CD8-positive, alpha-beta memory T cell (primary cell): ENCODE measurements at places on chromosomes 2 and 18. TPM values are rescaled to one million over a fixed set of nuclear protein-coding genes. Genes with fewer than 3 reads are reported as not detected.

MAP3K19 gene
- not detected for total RNA-seq

CTLA4 gene
- total RNA-seq: 37.7 TPM

DAW1 gene
- total RNA-seq: not detected

ALLC gene
- not detected for total RNA-seq

DSG4 gene
- total RNA-seq: not detected

UCN gene
- 1.7 TPM for total RNA-seq

ANKRD23 gene
- 3.8 TPM for total RNA-seq

BIRC6 gene
- 72.5 TPM for total RNA-seq

SNORC gene
- 1.5 TPM for total RNA-seq

IL1R1 gene
- 3.7 TPM for total RNA-seq

RND3 gene
- total RNA-seq: not detected

WDR7 gene
- total RNA-seq: 20.5 TPM

FAM117B gene
- 5.9 TPM for total RNA-seq

HAT1 gene
- total RNA-seq: 88.7 TPM

SFT2D3 gene
- total RNA-seq: 4.6 TPM

DNA sequence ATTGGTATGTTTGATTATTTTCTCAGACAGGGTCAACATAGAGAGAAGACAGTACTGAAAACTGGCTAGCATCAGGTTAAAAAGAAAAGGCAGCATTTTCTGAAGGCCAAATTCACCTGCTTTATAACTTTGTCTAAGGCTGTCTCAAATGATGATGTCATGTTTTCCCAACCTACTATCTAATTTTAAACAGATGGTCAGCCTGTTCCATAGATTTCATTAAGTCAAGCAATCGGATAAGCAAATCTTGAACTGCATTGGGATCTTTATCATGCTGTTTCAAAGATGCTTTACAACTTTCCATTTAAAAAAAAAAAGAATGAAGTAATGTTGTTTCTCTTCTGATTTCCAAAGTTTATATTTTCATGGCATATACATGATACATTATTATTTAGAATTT, 56.3 kb upstream of the SPOPL start:
- no peak for DNase-seq

- no peak for DNase-seq
Observed at GRCh38 chr2:170843656-170844055, 27.0 kb downstream of the GAD1 start.

DNA sequence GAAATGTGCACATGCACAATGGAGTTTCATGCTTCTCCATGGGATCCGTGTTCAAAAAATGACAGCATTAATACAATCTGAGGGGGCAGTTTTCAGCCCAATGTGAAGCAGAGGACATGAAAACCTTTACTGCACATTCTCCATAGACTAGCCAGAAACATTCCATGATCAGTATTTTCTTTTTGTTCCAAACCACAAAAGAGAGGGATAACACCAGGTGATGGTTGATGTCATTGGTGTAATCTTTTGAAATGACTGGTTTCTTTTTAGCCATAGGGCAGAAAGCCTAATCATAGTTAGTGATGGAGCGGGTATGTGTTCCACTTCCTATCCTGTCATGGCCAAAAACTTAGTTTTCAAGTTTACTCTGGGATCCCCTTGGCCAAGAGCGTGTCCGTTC, 1.8 kb upstream of the KYNU start:
- DNase-seq: no peak

DNA sequence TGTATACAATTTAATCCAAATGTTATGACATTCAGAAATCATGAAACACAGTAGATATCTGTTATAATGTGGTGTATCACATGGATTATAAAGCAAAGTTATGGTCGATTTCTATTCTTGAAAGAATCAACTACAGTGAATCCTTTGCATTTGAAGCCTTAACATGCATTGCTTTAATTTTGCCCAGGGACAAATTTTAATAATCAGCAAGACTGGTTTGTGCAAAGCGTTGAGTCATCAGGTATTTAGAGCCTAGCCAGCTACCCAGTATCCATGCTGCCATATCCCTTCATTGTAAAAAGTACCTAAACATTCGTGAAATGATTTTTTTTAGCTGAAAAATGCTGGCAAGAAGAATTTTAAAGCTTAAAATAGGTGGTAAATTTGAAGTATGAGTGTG, 8.9 kb upstream of the SPDYA start:
- no peak for DNase-seq

DNA sequence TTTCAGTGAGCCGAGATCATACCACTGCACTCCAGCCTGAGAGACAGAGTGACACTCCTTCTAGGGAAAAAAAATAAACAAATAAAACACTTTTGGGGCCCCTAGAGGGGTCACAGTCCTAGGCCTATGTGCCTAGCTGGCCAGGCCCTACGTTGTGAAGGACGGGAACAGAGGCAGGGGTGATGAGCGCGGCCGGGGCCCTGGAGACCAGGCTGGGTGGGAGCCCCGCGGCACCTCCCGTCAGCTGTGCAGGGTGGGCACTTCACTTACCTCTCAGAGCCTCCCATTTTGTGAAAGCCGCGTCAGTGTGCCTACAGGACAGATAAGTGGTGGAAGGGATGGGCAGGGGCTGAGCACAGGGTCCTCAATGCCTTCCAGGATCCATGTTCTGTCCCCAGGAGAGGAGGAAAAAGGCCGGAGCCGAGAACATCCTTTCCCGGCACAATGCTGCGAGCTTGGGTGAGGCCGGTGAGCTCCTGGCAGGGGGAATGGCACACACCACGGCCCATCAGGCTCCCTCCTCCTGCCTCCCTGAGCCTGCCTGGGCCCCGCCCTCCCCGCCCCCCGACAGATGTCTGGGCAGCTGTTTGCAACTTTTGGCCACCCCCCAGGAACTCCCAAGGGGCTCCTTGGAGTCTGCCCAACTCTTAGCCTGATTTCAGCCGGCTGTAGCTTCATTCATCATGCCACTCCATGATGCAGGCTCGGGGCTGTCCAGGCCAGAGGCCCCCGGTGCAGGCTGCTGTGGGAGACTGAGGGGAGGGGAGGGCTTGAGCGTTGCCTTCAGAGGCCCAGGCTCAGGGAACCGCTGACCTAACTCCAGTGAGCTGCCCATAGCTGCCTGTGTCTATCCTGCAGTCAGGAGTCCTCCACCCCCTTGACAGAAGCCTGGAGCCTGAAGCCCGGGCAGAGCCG, 196.5 kb downstream of the TFCP2L1 start:
- DNase-seq: no peak

GRCh38 chr18:3758531-3758930, 308.6 kb downstream of the TGIF1 start:
- DNase-seq: no peak

DNA sequence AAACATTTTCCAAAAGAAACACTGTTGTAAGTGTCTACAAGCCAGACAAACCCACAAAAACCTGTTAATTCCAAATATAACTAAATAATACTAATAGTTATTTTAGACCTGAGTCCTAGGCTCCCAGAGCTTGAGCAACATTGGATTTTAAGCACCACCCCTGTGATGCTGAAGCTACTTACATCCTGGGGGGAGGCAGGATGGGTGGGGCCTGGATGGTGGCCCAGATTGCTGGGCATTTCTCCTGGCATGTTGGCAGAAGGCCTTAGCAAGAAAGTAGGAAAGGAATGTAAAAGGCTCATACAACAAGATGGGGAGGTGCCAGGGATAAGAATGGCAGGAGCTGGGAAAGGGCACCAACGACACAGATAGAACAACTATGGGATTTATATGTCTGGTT, 50.7 kb upstream of the OTX1 start:
- DNase-seq: no peak

- DNase-seq: no peak
Observed at GRCh38 chr2:124919296-124919695, 894.2 kb downstream of the CNTNAP5 start.

- no peak for DNase-seq
Observed at GRCh38 chr2:209236377-209236776, 187.5 kb upstream of the MAP2 start.

- DNase-seq: peak; percentile 77
Observed at GRCh38 chr18:48948112-48949049, 2.4 kb downstream of the SMAD7 start.

DNA sequence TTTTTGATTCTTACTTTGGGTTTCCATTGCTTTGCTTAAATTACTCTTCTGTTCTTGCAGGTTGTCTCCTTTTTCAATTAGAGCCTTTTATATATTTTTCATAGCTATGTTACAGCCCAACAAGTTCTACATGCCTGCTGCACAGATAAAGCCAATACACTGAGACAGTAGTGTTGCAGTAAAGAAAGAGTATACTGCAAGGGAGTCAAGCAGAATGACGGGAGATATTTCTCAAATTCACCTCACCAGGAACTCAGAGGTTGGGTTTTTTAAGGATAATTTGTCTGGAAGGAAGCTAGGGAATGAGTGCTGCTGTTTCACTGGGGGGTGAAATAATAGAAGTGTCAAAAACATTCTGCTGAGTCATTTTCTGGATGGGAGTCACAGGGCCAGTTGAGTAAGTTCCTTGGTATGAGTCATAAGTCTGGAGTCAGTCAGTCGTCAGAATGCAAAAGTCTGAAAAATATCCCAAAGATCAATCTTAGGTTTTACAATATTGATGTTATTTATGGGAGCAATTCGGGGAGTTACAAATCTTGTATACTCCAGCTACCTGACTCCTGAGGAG, 193.0 kb upstream of the RGPD4 start:
- DNase-seq: no peak

DNA sequence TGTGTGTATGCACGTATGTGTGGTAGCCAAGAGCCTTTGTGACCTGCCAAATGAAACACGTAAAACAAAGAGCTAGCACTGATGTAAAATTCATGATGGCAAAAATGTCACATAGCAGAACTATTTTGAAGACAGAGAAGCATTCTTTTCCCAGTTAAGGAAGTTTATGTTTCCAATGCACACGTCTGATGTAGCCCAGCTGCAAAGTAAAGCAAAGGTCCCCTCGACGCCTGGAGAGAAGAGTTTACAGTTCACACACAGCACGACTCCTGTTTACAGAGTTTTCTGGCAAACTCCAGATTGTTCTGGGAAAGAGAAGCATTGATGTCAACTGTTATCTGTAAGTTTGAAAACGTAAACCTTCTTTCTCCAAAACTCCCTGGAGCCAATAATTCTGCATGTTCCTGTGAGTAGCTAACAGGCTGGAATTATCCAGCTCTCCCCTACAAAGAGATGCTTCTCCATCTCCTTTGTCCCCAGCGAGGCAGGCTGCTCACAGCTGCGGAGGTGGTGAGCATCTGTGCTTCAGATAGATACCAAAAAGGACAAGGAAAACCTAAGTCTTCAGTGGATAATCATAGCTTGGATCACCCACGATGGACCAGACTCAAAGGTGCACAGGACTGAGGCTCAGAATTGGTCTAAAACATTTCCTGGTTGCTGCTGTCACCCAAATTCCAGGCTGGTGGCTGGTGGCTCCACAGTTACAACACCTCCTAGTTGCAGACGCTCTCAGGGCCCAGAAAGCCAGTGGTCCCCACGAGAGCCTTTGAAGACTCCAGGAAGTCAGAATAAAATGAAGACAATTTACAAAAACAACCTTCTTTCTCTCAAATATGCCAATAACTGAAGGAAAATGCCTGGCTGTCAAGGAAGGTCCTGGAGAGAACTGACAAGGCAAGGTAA, 87.4 kb downstream of the COL6A3 start:
- DNase-seq: no peak

DNA sequence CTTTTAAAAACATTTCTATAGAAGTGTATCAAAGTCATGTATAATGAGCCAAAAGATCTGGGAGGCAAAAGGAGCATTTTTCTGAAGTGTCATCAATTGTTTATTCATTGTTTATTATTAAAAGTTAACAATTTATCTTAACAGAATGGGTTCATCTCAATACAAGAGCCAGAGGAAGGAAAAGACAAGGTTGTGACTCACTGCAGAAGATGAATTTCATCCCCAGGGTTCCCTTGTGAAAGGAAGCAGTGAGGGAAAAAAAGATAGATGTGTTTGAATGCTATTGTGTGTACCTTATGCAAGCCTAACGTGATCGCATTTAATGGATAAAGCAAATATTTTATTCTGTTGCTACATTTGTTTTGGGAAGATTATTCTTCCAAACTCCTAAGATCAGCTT, 286.3 kb downstream of the PIEZO2 start:
- no peak for DNase-seq

GRCh38 chr2:15718103-15718943, 126.7 kb downstream of the DDX1 start:
- no peak for DNase-seq

DNA sequence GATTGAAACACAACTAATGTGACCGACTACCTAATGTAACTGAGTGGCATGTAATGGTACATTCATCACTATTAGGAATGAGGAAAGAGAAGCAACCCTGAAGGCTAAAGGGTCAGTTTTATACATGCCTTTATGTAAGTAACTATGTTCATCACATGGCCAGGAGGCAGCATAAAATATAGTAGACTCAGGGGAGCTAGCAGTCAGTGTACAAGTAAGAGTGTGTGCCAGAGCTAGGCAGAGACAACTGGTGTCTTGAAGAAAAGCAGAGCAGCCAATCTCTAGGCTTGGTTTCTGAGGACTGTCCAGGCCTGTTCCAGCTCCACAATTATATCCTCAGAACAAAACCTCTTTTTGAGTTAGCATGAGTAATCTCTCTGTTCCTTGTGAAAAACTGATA, 18.1 kb downstream of the SMAD2 start:
- DNase-seq: no peak

GRCh38 chr18:78666666-78667335, 312.8 kb upstream of the SALL3 start:
- no peak for DNase-seq

DNA sequence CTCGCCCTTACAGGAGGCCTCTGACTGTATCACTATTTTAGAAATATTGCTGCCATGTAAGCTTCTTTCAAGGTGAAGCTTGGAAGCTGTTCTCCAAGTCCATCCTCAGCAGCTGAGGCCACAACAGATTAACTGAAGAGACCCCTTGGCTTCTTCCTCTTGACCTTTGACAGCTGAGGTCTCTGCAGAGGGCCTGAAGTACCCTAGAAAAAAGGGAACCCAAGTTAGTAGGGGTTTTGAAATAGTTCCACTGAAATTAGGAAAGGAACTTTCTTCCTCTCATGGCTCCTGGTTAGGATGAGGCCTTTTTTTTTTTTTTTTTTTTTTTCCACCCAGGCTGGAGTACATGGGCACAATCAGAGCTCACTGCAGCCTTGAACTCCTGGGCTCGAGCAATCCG, 15.5 kb upstream of the IHH start:
- no peak for DNase-seq

DNA sequence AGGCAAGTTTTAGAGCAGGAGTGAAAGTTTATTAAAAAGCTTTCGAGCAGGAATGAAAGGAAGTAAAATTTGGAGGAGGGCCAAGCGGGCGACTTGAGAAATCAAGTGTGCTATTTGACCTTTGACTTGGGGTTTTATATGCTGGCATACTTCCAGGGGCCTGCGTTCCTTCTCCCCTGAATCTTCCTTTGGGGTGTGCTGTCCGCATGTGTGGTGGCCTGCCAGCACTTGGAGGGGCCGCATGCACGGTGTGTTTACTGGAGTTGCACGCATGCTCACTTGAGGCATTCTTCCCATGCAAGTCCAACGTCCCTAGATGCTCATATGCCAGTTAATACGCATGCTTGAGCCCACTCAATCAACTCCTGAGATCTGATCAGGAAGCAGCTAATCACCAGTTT, 78.3 kb upstream of the MAP4K4 start:
- DNase-seq: no peak

DNA sequence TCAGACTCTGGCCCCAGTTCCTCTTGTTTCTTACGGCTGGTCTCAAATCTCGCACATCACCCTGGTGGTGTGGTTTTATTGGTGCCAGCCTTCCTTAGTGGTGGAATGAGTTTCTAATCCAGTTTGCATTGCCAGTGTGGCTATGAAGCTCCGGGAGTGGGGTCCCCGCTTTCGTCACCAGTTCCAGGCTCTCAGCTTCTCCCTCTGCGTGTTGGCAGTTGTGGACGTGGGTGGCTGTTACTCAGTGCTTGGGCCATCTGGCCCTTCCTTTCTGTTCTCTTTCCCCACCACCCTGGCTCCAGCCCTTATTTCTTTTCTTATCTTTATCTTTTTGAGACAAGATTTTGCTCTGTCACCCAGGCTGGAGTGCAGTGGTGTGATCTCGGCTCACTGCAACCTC, 30.1 kb downstream of the EFR3B start:
- no peak for DNase-seq
